ENCODE measurements at places on chromosomes 5 and 9.

GRCh38 chr9:71716138-71716909 is 52.0 kb downstream of the CEMIP2 start:
- no peak for DNase-seq

- no peak for DNase-seq
Measured at GRCh38 chr5:9388941-9389674, 156.8 kb downstream of the SEMA5A start.

DNA sequence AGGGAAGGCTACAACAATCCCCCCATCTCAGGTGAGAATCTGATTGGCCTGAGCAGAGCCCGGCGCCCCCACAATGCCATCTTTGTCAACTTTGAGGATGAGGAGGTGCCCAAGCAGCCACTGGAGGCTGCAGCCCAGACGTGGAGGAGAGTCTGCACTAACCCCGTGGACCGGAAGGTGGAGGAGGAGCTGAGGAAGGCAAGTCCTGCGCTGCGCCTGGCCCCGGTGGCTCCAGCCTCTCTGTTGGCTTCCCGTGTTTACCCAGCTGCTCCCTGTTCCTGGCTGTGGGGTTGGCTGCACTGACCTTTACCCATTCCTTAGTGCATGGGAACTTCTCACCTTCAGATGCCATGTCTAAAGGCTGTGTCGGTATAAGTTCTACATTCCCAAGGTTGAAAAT is 11.0 kb upstream of the CEL start:
- no peak for DNase-seq

- DNase-seq = no peak
Measured at GRCh38 chr5:94375801-94376200, 242.6 kb downstream of the KIAA0825 start.

DNA sequence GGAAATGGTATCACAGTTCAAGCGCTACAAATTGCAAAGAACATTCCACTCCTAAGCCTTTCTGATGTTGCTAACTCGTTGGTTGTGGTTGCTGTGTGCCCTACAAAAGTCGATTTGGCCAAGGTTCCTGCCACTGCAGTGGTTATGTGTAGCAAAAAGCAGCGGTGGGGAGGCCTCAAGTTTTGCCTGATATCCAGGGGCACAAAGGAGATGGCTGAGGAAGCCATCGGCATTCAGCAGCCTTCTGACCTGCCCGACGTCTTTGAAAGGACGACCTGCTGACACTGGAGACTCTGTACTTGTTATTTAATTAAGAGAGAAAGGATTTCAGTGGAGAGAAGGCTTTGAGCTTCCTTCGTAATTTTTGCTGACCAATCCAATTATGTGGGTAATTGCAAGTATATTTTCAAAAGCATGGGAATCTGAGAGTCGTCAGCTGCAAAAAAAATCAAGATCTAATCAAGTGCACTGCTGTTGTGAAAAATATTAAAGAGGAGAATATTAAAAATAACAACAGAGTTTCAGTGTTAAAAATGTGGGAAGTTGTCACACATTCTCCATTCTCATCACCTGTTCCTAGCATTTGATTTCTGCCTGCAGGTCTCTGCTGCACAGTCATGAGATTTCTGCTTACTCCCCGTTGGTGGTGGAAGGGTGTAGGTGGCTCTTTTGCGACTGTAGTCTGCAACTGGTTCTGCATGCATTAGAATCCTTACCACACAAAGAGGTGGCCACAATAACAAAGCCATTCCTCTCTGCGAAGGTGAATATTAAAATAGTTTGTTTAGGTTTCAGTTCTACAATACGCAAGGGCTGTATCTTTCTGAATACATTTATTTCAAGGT is 319.2 kb downstream of the IRX2 start:
- no peak for DNase-seq

- peak; percentile 37 for DNase-seq
Measured at GRCh38 chr9:132546148-132547051, 36.0 kb upstream of the BARHL1 start.

DNA sequence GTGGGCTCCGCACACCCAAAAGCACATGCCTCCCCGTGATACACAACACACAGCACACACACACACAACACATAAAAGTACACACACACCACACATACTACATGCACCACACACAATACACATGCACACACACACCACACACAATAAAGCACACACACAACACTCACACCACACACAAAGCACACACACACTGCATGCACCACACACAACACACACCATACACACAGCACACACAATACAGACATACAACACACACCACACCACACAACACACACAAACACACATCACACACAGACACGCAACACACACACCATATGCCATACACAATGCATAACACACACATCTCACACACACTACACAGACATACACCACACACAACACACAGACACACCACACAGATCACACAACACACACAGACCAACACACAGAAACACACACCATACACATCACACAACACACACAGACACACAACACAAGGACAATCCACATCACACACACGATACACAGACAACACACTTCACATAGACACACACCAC is 3.4 kb upstream of the CCDC187 start:
- no peak for DNase-seq

Measured in thymus (tissue), 14 donors.